T-helper 1 cell (primary cell): ENCODE measurements at places on chromosomes 1 and 21.

DNA sequence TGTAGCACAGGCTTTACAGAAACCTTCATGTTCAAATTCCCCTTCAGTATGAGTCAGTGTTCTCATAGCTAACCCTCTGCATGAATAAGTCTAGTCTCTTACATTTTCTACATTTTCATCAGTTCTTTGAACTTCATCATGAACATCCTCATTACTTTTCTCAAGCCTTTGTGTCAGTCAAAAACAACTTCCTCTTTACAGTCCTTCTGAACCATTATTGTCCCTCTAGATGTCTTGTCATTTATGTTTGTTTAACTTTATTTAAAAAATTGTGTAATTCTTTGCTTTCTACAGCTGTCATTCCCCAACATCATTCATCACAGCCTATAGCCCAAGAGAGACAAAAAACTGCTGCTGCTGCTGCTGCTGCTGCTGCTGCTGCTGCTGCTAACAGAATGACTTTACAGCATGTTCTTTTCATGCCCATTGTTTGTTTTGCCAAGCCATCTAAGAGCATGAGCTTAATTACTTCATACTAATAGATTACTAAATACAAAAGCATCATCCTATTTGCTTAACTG lies 133.1 kb downstream of the LRRC40 start:
- DNase-seq: no peak

GRCh38 chr1:162292422-162292849 lies 84.2 kb downstream of the SPATA46 start:
- DNase-seq: no peak

DNA sequence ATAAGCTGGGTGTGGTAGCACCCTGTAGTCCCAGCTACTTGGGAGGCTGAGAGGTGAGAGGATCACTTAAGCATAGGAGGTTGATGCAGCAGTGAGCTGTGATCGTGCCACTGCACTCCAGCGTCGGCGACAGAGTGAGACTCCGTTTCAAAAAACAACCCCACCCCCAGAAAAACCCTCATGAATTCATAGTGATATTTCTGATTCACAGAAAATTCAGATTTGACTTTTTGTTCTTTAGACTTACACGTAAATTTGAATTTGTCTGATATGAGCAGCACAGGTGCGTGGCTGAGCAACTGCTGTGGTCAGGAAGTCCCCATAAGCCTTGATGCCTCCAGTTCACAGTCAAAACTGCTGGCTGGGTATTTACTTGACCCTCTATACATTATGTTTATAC lies 10.0 kb upstream of the MORC3 start:
- no peak for DNase-seq

DNA sequence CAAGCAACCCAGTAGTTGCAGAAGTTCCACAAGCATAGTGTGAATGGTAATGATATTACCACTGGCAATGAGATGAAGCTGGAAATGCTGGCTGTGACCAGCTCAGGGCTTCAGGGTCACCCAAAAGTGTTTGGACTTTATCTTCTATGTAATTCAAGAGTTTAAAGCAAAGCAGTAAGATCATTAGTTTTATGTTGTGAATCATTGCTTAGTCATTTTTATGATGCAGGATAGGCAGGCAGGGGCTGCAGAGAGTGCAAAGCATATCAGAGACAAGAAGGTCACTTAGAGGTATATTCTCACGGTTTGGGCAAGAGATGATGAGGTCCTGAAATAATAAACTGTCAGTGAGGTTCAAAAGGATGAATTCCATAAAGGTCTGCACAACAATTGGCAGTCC lies 147.4 kb downstream of the OLFM3 start:
- no peak for DNase-seq

DNA sequence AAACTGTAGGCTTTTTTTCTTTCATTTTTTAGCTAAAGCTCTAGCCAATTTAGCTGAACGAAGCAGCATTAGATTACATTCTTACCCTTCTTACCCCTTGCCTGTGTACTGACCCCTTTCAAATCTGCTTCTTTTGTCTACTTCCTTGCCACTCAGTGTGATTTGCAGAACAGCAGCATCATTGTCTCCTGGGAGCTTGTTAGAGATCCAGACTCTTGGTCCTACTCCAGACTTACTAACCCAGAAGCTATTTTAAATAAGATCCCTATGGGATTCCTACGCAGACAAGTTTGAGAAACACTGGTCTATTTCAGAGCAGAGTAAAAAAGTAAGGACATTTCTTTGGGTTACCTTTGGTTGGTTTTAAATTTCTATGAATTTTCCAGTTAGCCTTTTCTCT lies 13.8 kb downstream of the LRRC39 start:
- DNase-seq: no peak
